ENCODE measurements at places on chromosomes 3 and 15.

GRCh38 chr15:56950979-56951378 is 32.5 kb downstream of the TCF12 start:
- no peak for DNase-seq

DNA sequence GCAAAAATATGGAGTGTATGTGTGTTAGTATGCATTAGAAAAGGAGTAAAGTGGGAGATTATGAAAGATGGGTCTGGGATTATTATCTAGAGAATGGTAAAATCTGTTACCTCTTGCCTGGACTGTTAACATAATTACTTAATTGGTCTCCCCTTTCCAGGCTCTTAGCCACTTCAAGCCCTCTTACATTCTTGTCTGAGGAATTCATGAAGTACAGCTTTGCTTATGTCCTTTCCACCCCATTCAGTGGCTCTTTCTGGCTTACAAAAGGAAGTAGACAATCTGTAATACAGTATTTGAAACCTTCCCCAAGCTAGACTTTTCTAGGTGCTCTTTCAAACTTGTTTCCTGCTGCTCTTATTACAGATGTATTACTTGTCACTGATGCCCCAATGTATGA is 129.8 kb downstream of the MBNL1 start:
- no peak for DNase-seq

DNA sequence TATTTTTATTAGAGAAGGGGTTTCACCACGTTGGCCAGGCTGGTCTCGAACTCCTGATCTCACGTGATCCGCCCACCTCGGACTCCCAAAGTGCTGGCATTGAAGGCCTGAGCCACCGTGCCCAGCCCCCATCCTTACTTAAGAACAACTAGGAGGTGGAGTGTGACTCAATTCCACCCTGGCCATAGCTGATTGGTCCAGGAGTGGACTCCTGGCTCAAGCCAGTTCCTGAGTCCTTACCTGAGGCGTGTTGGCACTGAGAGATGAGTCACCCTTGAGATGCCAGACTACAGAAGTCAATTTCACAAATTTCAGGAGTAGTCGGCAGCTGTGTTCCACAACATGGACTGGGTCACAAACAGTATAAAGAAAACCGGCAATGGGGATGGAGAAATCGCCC is 124.2 kb downstream of the SHQ1 start:
- DNase-seq, result no peak

DNA sequence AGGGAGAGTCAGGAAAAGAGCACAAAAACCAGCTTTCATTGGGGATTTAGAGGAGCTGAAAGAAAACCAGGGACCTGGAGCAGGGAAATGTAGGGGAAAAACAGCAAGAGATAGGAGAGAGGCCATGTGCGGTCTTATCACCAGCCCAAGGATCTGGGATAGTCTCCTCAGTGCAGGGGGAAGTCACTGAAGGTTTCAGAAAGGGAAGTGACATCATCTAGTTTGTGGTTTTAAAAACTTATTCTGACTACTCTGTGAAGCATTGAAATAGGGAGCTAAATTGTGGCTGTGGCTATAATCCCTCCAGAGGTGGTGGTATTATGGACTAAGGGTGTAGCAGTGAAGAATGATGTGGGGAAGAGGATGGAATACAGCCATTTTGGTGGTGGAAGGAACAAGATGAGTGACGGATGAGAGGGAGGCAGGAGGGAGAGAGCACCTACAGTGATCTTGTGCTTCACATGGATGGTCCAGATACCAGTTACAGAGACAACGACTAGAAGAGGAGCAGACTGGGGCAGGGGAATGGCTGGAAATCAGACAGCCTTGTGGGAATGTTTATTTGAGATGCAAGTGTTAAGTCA is 72.7 kb downstream of the HMG20A start:
- DNase-seq, result no peak

- no peak for DNase-seq
These were observed 5.8 kb downstream of the ITGA11 start for GRCh38 chr15:68426116-68426515.

- DNase-seq, result no peak
These were observed 1504.4 kb upstream of the CADM2 start for GRCh38 chr3:83454353-83454752.

GRCh38 chr3:42752441-42752840 is 20.6 kb downstream of the CCDC13 start:
- no peak for DNase-seq

DNA sequence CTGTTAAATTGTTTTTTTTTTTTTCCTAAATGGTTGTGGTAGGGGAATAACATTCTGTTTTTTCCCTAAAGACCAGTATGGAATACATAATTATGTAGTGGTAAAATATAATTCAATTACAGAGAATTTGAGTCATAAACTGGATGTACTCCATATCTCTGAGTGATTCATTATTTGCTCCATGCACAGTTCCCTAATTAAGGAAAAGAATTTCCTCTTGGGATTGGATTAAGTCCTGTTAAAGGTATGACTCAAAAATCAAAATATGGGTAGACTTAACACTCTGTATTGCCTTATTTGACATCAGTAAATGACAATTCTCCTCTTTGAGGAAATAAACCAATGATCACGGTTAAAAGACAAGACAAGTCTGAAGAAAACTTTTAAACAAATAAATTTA is 78.0 kb upstream of the KCNH8 start:
- no peak for DNase-seq

DNA sequence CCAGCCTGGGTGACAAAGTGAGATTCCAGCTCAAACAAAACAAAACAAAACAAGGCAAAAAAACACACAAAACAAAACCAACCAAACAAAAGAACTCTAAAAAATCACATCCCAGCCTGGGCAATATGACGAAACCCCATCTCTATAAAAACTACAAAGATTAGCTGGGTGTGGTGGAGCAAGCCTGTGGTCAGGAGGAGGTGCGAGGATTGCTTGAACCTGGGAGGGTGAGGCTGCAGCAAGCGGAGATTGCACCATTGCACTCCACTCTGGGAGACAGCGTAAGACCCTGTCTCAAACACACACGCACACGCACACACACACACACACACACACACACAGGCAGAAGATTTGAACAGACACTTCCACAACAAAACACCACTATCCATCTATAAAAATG is 99.6 kb downstream of the SHQ1 start:
- no peak for DNase-seq

- DNase-seq, result peak; percentile 72
These were observed 238.4 kb upstream of the MDFIC2 start for GRCh38 chr3:70550723-70551319.

DNA sequence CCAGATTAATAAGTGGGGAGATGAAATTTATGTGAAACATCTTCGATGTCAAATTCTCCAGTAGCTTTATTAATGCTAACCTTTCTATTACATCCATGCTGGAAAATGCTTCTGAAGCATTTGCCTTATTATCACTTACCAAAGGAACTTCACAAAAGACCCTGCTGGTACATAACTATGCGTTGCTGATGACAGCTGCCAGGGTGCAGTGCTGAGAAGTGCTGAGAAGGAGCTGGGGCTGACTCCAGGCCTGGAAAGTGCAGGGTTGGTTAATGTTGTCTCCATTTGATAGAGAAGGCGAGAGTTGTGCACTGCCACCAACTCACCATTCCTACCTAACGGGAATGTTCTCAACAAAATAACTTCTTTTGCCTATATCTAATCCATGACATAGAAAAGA is 736.0 kb upstream of the NR2F2 start:
- DNase-seq, result no peak

- DNase-seq, result no peak
These were observed 603 bp downstream of the EIF1B start for GRCh38 chr3:40309925-40310695.

DNA sequence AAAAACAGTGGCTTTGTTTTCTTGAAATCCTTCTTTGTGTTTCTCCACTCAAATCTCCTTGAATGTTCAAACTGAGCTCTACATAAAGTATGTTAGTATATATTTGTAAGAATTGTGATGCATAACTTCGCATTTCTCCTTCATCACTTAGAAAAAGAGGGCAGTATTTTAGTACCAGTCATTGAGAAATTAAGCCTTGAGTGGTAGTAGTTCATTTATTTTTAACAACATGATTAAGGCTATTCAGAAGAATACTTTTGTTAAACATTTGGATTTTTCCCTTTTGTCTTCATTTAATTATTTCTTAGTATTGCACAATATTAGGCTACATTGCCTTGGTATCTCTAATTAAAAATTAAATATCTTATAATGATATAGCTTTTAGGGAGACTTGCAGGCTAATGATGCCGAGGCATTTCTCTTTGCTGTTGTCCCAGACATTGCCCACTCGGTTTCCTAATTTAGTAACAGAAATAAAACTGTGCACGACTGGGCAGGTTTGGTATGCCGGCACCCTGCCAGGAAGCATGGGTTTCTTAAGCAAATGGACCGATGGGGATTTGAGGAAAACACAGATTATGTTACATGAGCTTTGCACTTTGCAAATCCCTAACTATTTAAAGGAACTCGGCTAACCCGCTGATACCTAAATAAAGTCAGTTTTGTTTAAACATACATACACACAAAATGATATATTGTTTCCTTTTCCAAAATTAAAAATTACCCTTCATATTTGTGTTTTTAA is 54.7 kb downstream of the LRRC28 start:
- DNase-seq, result no peak

- DNase-seq, result no peak
These were observed 189.9 kb downstream of the LPP start for GRCh38 chr3:188343894-188344293.

DNA sequence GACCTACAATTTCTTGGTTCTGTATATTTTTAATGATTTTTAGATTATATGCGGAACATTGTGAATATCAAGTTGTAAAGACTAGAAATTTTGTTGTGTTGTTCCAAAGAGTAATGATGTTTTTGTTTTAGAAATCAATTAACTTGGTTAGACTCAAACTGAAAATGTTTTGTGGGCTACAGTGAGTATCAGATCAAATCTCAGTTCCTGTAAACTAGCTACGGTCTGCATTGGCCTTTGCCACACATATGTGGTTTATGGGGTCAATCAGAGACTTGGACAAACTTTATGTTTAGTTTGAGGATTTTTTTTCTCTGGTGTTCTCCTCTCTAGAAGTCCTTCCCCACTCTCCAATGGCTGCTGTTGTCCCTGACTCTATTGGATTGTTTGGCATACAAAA is 308.0 kb upstream of the THRB start:
- no peak for DNase-seq

GRCh38 chr3:159867372-159867771 is 121.3 kb upstream of the IL12A start:
- no peak for DNase-seq

DNA sequence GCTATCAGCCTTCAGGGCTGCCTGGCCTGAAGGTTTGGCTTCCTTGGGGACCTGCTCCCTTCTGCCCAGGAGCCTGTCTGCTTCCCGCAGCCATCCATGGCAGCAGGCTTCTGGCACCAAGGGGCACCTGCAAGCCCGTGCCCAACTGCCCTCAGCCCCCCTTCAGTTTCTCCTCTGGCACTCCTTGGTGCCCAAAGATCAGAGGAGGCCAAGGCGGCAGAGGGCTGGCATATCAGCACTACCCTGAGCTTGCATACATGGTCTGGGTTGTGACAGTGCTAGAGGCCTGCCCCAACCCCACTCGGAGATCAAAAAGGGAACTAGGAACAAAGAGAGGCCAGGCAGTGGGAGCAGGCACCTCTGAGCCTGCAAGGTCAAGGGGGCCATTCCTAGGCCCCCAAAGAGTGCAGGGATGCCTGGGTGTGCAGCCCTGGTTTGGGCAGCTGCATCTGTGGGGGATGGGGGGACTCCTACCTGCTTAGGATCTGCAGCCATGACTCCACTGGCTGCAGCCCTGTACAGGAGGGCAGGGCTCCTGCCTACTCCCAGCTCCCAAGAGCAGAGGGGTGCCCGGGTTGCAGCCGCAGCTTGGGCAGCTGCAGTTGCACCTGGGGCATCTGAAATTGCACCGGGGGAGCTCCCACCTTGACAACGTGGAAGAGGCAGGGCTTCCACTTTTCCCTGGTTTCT is 76.2 kb upstream of the TP63 start:
- no peak for DNase-seq

- DNase-seq, result no peak
These were observed 6.0 kb downstream of the KLF13 start for GRCh38 chr15:31332681-31333071.

DNA sequence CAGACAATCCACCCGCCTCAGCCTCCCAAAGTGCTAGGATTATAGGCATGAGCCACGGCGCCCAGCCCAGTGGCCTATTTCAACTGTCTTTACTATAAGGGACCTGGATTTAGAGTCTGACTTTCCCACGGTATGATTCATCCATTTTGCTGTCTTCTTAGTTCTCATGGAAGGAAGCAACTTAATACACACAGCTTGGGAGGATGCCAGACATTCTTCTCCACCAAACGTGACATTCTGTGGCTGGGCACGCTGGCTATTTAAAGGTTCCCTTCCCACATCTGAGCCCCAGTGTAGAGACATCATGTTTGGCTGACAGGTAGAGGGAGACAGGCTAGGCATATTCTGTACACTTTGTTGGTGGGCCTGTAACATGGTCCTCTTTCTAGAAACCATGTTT is 26.2 kb downstream of the FAM43A start:
- DNase-seq, result no peak

GRCh38 chr3:57009802-57010201 is 50.7 kb upstream of the SPATA12 start:
- no peak for DNase-seq

DNA sequence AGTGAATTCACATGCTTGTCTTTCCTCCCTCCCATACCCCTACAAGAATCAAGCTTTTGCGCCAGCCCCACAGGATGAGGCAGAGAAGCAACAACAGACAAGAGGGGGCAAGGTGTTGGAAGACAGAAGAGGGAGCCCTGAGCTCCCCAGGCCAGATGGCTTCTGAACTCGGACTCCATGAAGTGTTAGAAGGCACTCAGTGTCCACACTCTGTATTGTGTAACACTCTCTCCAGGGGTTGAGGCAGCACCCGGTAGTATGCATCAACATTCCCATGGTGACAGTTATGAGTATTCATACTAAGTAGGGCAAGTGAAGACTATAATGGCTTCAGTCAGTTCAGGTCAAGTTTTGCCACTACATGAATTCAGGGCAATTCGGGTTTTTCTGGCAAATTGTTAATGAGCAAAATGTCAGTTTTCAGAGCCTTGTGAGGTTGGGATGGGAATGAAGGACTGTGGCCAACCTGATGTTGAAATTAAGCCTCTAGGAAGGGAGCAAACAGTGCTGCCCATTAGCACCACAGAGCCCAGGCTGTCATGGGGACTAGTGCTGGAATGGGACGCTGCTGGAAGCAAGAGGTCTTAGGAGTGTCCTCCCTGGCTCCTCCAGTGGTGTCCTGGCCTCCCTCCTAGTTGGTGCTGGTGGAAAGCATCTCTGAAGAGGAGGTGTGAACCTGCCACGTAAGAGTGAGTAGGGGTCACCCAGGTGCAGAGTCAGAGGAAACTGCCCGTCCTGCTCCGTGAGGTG is 79.4 kb downstream of the KLF15 start:
- no peak for DNase-seq

- no peak for DNase-seq
These were observed 170.0 kb downstream of the SEMA6D start for GRCh38 chr15:47887241-47887800.

DNA sequence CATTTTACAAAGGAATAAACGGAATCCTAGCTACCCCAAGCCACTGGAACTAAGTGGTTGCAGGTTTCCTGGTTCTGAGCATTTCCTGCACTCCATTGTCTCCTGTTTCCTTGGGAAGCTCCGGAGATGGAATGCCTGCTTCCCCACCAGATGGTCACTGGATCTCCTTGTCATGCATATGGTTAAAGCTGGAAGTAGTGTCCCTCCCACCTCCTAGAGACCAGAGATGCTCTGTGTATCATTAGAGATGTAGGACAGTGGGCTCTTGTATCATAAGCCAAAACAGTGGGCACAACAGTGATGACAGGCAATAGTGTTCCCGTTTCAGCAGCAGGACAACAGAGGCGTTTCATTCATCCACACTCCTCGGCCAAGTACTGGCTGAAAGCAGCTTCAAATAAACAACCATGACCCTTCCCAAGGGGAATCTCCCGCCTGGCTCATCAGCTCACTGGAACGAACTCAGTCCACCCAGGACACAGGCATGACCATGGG is 136.2 kb upstream of the EIF1B start:
- no peak for DNase-seq

Data from stimulated activated CD4-positive, alpha-beta T cell treated with anti-CD3 and anti-CD28 coated beads, Interleukin-1b, Interleukin-23, amount 100 ng/mL, for 48 hours (primary cell).